Stimulated activated CD4-positive, alpha-beta T cell treated with anti-CD3 and anti-CD28 coated beads, Interleukin-2, amount 100 ng/mL, for 24 hours (primary cell): ENCODE measurements at places on chromosomes 12 and 14.
A peak's percentile ranks its signal among the peaks of the same experiment; 100 is the strongest.

GRCh38 chr12:1347294-1347693 lies 247.1 kb downstream of the FBXL14 start:
- DNase-seq = no peak

DNA sequence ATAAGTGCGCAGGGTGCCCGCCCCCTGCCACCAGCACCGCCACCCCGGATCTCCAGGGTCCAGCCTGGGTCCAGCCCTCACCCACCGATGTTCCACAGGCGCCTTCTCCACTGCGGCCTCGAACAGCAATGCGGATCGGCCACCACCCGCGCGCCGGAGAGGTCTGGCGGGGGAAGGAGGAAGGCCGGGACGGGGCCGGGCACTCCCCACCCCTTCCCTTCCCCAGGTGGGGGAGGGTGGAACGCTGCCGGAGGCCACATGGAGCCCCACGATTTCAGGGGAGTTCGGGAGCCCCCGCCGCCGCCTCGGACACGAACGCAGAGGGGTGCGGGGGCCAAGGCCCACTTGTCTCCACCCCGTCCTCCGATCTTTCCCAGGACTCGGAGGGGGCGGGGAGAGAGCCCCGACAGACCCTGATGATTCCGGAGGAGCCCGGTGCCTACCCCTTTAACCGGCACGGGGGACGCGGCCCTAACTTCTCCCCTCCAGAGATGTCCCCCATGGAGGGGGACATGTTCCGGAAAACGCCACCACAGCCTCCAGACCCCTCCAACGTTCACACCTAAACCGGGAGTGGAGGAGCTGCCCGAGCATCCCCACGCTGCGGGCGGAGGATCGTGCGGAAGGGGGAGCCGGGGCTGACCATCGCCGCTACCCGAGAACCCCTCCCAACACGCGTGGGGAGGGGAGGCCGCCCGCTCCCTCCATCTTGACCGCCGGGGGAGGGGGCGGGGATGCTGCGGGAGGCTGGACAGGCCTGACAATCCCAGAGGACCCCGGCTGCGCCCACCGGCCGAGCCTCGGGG lies 1.1 kb downstream of the ATXN2 start:
- DNase-seq = peak; percentile 50

DNA sequence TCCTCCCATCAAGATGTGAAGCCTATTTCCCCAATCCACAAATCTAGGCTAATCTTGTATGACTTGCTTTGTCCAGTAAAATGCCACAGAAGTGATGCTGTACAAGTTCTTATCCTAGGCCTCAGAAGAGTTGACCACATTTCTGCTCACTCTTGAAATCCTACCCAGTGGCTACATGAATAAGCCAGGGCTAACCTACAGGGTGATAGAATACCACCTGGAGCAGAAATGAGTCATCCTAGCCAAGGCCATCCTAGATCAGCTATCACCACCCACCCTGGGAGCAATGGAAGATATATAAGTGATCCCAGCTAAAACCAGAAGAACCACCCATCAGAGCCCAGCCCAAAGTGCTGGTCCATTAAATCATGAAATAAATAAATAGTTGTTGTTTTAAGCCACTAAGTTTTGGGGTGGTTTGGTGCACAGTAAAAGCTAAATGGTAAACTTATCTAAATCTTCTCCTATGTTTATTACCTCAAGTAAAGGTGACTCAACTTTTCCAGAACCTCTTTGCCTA lies 105.1 kb downstream of the RPS29 start:
- DNase-seq = no peak

DNA sequence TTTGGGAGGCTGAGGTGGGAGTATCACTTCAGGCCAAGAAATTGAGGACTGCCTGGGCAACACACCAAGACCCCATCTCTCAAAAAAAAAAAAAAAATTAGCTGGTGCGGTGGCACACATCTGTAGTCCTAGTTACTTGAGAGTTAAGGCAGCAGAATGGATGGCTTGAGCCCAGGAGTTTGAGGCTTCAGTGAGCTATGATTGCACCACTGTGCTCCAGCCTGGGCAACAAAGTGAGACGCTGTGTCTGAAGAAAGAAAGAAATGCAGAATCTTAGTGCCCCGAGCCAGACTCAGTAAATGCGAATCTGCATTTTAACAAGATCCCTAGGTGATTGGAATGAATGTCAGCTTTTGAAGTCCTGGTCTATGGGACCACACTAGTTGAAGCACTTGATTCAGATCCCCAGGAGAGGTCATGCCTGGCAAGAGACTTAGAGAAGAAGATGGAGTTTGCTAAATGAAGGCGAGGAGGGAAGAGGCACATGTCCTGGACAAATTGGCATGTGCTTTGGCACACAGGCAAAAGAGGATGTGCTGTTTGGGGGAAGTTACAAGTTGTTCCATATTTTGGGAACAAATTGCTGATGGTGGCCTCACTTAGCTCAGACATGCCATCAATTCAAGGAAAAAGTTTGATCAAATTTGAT lies 56.6 kb downstream of the DRAM1 start:
- DNase-seq = no peak

DNA sequence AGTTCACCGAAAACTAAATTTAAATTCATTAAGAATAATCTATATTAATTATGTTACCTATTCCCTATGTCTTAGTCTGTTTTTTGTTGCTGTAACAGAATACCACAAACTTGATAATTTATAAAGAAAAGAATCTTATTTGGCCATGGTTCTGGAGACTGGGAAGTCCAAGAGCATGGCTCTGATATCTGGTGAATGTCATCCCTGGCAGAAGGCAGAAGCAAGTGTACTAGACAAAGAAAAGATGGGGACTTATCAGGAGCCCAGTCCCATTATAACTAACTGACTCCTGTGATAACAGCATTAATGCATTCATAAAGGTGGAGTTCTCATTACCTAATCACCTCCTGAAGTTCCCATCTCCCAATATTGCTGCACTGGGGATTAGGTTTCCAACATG lies 33.3 kb upstream of the BCAT1 start:
- DNase-seq = no peak

- peak; percentile 19 for DNase-seq
Observed at GRCh38 chr14:73634011-73634833, 10.6 kb upstream of the DNAL1 start.

- no peak for DNase-seq
Observed at GRCh38 chr12:27623645-27624044, 72.6 kb upstream of the REP15 start.

DNA sequence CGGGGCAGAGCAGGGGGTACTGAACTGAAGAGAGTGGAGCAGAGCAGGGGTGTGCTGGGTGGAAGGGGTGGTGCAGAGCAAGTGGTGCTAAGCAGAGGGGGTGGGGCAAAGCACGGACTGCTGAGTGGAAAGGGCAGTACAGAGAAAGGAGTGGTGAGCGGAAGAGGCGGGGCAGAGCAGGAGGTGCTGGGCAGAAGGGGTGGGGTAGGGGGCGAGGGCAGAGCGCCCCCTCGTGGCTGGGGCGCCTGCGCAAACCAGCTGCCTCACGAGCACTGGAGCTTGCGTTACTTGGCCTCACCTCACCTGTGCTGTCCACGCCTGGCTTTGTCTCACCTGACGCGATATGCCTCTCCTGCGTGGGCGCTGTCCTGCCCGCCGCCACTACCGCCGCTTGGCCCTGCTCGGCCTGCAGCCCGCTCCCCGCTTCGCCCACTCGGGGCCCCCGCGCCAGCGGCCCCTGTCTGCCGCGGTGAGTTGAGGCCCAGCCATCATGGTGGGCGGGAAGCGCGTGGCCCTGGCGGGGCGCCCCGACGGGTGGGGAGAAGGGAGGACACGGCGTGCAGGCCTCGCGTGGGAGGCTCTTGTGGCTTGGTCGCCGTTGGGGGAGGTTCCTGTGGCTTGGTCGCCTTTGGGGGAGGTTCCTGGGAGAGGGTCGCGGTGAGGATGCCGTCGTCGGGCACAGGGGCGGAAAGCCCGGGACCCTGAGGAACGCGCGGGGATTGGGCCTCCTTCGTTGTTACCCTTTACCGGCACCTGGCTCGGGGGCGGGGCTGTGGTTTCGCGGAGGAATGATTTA lies at the start of gene COX8C:
TSS of gene COX8C (plus strand) at position 257 of the 796 bp plus-strand sequence. CDS start at position 344, 87 bp downstream.
- no peak for DNase-seq

GRCh38 chr14:50092006-50092555 lies 24.3 kb downstream of the VCPKMT start:
- no peak for DNase-seq

- DNase-seq = no peak
Observed at GRCh38 chr12:67354966-67355365, 85.8 kb downstream of the CAND1 start.

- no peak for DNase-seq
Observed at GRCh38 chr12:127681151-127681754, 585.7 kb upstream of the TMEM132C start.

- DNase-seq = no peak
Observed at GRCh38 chr12:67710582-67710981, 62.0 kb downstream of the DYRK2 start.

DNA sequence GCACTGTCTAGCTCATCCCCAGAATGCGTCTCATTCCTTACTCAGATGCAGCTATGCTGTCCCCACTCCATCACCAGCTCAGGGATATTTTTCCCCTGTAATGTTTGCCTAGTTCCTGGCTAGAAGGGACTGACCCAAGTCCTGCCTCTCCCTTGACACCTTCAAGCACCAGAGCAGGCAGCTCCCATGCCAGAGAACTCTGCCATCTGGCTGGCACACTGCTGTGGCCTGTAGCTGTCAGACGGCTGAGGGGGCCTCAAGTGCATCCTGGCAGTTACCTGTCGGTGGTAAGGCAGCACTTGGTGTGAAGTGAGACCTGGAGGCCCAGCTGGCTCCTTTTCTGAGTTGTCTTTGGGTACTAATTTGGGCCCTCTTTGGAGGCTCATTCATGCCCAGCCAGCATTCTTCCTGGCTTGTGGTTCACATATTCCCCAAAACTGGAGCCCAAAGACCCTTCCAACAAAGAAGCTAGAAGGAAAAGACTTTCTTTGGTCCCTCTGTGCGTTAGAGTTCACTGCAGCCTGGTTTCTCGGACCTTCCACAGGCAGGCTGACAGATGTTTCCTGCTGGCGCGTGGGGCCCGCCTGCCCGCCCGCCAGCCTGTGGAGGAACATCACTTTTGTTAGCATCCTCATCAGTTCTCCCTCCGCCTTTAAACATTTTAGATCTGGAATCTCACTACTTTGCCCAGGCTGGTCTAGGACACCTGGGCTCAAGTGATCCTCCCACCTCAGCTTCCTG lies 33.0 kb downstream of the RNF34 start:
- DNase-seq = no peak

DNA sequence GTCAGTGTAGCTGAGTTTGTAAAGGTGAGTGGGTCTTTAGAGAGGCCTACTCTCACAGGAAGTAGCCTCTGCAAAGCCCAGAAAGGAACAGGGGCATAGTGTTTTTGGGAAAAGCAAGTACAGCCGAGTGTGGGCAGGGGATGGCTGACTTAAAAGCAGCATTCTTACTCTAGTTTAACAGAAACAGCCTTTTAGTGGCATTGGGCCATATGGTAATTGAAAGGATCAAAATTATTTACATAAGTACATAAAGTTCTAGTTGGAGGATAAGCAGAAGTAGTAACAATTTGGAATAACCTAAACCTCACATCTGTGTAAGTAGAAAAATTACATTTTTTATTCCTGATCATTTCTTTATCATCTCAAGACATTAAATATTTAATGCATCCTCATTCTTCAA lies 49.1 kb downstream of the RASSF8 start:
- DNase-seq = no peak

DNA sequence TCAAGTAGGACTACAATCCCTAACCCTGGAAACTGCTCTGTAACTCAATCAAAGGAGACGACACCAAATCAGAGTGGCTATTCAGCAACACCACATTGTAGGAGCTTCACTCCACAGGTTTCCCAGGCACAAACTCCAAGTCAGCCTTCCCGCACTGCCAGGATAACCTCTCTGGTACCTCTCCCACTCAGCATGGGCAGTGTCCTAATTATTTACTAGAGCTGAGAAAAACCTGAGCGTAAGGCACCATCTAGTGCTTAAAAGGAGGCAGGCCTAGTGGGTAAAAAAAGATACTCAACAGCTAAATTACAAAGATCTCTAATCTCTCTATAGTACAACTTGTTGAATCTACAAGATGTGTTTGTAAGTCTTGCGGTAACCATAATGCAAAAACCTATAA lies 36.1 kb downstream of the PARP11 start:
- no peak for DNase-seq

DNA sequence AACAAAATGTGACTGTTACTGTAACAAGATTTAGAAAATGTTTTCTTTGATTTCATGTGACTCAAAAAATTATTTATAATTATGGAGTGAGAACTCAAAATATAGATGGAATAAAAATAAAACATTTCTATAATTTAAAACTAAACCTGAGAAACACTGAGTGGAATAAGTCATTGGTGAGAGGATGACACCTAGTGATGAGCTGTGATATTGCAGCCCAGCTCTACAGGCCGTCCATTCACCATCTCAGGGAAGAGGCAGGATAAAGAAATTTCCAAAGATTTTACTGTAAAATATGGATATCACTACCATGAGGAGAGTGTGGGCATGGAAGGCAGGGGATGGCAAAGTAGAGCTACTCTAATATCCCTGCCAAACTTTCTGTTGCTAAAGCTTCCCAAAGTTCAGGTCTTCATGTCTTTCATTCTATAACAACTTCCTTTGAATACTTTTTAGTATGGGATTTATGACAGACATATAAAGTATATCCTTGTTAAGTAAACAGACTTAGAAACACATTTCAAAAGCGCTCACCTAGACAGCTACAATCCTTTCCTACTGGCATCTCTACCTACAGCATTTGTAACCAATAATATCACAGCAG lies 308.0 kb downstream of the ITPR2 start:
- DNase-seq = peak; percentile 12

- no peak for DNase-seq
Observed at GRCh38 chr12:116876151-116876869, 4.9 kb downstream of the HRK start.

DNA sequence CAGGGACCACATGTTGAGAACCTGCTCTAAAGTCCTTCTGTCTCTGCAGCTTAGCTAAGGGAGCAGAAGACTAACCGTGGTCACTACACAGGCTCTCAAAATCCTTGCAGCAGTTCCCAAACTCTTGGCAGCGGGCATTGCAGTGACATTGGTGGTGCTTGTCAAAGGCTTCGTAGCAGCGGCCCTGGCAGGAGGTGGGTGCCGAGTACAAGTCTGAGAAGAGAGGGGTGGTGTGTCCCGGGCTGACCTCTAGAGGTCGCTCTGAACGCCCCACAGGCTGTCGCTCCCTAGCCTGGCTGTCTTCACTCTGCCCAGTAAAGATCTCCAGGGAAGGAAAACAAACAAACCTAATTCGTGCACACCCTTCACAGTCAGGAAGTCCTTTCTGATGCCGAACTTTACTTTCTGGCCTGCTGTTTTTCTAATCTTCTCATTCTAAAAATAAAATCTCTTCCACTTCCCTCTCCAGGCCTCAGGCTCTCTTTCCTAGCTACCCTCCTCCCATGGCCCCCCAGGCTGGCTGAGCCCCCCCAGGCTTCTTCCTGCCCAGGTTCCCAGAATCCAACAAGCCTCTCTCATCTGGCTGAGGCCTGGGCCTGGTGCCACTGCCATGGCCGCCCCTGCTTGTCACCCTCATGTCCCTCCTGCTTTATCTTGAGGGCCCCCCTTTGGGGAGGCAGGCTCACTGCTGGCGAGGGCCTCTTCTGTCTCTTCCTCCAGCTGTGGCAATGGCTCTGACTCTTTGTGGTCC lies 7.7 kb downstream of the ENDOU start:
- peak; percentile 48 for DNase-seq

- DNase-seq = no peak
Observed at GRCh38 chr12:21934173-21934572, 7.1 kb downstream of the ABCC9 start.

- DNase-seq = peak; percentile 66
Observed at GRCh38 chr14:105093038-105093430, 27.8 kb upstream of the GPR132 start.
